Stimulated activated CD8-positive, alpha-beta memory T cell treated with anti-CD3 and anti-CD28 coated beads, Interleukin-15, amount 100 ng/mL, for 24 hours (primary cell): ENCODE measurements at places on chromosomes 7 and 10.
A peak's percentile ranks its signal among the peaks of the same experiment; 100 is the strongest.

GRCh38 chr10:49620841-49621378, 7.1 kb downstream of the CHAT start:
- DNase-seq = no peak

DNA sequence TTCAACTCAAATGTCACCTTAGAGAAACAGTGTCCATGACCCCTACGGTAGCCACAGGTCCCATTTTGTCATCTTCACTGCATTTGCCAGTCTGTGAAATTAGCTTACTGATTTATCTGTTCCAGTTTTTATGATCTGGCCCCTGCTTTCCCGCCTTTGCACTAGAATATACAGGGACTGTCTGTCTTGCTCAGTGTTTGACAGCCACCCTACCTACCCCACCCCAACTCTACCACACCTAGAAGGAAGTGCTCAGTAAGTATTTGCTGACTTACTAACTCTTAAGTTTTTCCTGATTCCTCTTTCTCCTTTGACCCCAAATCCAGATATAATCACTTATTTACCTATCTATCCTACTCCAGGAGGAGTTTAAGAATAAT, 49.5 kb downstream of the CREB3L2 start:
- no peak for DNase-seq

GRCh38 chr7:16060502-16060901, 360.8 kb downstream of the CRPPA start:
- no peak for DNase-seq

GRCh38 chr7:122544463-122544862, 154.5 kb downstream of the RNF133 start:
- no peak for DNase-seq

GRCh38 chr10:100670828-100671479, 74.4 kb upstream of the PAX2 start:
- peak; percentile 66 for DNase-seq

DNA sequence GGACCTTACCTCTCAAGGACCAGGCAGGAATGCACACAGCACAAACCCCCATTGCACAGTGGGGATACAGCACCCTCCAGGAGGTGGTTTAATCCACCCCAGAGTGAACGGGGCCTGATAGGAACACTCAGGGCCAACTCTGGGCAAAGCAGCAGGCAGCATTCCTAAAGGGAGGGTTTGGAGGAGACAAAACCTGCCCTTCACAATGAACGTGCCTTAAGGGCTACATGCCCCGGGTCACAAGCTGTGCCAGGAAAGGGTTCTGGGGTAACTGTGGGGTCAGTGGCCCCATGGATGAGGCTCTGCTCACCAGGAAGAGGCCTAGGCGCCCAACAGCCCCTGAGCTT, 1.1 kb downstream of the GPRIN2 start:
- DNase-seq = no peak

- DNase-seq = no peak
Measured at GRCh38 chr10:102863660-102864059, 5.6 kb upstream of the AS3MT start.

GRCh38 chr10:122062831-122063674, 74.1 kb downstream of the TACC2 start:
- DNase-seq = no peak

DNA sequence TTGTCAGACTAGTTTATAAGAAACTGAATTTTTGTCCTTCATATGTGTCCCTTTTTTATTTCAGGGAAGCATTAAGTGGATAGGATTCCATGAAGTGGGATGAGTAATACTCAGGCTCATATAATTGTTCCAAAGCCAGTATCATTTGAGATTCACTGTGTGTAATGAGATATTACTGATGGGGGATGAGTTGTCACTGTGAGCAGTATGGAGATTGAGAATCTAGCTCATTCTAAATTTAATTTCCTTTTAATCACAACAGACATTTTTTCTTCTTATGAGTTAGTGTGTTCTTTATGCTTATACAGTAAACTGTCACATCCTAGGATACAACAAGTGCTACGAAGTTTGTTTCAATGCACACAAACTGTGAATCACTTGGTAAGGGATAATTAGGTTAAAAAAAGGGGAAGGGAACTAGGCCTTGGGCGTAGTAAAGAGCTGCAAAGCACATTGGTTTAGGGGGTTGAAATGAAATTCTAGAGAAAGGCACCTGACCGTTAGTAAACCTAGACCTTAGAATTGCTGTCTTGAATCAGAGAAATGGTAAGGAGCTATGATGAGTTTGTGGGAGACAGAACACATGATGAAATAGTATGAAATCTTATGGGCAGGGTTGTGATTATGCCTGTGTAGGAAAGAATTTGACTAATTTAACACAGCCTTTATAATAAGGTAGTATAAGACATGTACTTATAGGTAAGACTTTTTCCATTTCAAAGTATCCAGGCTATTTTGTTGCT, 153.4 kb downstream of the MLLT10 start:
- DNase-seq = no peak

DNA sequence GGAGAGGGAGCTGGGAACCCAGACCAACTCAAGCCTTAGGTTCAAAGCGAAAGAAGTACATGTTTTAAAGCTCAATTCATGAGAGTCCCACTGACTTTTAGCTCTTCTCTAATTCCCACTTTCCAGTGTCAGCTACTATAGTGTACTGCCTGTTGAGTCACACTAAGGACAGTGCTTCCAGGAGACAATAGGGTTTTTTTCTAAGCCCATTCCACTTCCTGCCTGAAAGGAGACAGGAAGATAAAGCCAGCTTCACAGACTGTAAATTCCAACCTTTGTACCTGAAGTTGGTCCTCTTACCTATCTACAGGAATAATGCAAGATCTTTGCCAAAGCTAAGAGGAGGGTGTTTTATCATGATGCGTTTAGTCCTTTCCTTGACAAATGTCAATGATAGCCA, 4.4 kb downstream of the MSRB2 start:
- no peak for DNase-seq

DNA sequence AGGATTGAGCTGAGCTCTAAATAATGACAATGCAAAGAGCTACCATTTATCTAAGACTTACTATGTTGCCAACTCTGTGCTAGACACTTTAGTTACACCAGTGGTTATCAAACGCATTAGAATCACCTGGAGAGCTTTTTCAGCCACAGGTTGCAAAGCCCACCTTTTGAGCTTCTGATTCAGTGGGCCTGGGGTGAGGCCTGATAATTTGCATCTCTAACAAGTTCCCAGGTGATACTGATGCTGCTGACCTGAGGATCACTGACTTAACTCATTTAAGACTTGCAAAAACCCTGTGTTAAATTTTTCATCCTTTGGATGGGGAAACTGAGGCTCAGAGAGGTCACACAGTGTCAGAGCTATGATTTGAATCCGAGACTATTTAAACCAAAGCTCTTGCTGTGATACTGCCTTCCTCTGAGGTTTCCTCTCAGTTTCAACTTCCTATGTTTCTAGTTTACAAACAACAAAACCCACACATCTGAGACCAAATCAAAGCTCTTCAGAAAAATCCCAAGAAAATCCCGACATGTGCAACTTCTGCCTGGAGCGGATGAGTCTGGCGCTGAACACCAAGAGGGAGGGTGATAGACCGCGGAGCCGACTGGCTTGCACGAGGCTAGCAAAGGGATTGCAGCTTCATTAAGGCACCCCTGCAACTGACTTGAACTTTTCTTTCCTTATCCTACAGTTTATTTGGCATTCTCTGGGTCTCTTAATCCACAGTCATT, 124.9 kb downstream of the CYP26A1 start:
- no peak for DNase-seq

DNA sequence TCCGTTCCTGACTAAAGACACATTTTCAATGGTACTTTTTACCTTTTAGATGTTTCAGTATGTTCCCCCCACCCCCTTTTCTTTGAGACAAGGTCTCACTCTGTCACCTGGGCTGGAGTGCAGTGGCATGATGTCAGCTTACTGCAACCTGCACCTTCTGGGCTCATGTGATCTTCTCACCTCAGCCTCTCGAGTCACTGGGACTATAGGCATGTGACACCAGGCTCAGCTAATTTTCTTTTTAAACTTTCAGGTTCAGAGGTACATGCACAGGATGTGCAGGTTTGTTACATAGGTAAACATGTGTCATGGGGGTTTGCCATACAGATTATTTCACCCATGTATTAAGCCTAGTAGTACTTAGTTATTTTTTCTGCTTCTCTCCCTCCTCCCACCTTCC, 99.3 kb upstream of the RPA3 start:
- DNase-seq = no peak

GRCh38 chr7:134016223-134016941, 110.8 kb upstream of the LRGUK start:
- no peak for DNase-seq

DNA sequence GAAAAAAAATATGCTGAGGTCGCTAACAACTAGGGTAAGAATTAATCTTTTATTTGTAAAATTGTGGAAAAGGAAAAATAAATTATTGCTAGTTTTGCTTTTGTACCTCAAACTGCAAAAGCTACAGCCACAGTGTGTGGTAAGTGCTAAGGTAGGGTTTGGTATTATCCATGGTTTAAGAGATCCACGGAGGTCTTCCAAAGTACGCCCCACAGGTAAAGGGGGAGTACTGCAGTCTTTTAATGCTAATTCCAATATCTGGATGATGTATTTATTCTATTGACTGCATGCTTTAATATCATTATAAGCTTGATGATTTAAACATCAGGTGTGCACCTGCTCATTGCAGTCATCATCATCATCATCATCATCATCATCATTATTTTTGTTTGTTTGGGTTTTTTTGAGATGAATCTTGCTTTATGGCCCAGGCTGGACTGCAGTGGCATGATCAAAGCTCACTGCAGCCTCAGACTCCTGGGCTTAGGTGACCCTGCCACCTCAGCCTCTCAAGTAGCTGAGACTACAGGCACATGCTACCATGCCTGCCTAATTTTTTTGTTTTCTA, 38.4 kb upstream of the BMS1 start:
- DNase-seq = no peak

DNA sequence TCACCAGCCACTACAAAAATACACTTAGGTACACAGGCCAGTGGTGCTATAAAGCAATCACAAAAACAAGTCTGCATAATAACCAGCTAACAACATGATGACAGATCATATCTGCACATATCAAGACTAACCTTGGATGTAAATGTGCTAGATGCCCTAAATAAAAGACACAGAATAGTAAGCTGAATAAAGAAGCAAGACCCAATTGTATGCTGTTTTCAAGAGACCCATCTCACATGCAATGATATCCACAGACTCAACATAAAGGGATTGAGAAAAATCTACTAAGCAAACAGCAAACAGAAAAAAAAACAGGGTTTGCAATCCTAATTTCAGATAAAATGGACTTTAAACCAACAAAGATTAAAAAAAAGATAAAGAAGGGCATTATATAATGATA, 505.4 kb upstream of the FZD8 start:
- no peak for DNase-seq

DNA sequence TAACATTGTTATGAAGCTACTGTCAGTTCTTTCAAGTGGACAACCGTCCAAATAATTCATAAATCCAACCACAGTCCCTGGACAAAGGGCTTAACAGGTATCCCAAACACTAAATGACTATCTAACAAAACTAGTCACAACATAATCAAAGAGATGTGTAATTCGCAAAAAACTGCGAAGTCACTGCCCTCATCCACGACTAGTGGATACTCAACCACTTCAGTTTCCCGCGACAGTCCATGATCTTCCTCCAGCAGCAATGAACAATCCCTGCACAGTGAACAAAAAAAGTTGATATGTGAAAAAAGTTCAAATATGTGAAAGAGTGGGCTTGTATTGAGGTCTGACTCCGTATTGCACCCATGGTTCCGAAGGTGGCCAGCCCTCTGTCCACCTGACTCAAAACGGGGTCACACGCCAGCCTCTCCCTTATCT, 287 bp downstream of the DCLRE1A start:
- DNase-seq = no peak

- no peak for DNase-seq
Measured at GRCh38 chr7:67753891-67754290, 757.3 kb downstream of the TYW1 start.

DNA sequence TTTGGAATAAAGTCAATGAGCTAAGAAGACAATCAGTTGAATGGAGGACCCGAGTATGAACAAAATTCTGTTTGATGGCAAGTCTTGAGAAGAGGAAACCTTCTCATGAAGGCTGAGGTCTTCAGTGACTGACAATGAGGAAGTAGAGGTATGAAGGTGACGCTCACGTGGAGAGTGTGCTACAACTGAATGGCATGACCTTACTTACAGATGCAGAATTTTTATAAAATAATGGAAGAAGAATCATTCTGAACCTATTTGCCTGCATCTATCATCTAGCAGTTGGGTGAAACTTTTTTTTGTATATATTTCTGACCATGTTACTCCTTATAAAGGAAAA, 19.4 kb upstream of the SP4 start:
- DNase-seq = no peak

- DNase-seq = no peak
Measured at GRCh38 chr7:78607099-78607498, 808.5 kb downstream of the PHTF2 start.

GRCh38 chr10:77902159-77902558, 24.4 kb downstream of the DLG5 start:
- DNase-seq = no peak

GRCh38 chr7:24898691-24899090, 81.3 kb downstream of the OSBPL3 start:
- DNase-seq = no peak

DNA sequence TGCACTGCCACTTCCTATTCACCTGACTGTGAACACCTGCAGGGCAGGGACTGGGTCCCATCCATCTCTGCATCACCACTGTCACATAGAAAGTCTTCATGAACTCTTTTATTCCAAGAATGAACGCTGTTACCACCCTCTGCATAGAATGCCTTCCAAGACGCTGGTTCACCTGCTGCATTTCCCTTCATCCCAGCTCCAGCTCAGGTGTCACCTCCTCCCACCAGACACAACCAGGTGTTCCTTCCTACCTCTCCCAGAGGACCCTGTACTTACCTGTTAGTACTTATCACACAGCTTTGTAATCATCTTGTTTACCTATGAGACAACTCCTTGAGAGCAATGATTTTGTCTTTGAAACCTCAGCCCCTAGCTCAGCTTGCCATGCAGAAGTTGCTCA, 31.1 kb downstream of the SORBS1 start:
- DNase-seq = no peak

GRCh38 chr10:77512219-77512578, 125.4 kb downstream of the KCNMA1 start:
- DNase-seq = no peak

GRCh38 chr10:107477266-107477665, 312.8 kb upstream of the SORCS1 start:
- DNase-seq = no peak

DNA sequence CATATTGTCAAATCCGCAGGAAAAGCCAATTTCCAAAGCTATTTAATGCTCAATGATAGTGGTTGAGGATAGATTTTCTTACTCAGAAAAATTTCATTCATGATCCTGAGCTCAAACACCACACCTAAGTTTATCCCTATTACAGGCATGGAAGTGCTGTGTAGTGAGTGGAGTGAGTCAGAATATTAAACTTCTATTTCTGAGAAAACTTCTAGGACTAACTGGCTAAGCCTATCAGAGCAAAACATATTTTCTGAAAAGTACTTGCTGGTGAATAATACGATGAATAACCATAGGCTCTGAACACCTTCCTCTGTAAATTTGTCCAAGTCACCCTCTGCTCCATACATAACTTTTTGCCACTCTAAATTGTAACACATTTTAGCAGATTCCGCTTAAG, 221.5 kb downstream of the SUGCT start:
- no peak for DNase-seq

GRCh38 chr10:27457261-27457945, 46.7 kb upstream of the RAB18 start:
- no peak for DNase-seq
